ENCODE measurements at places on chromosomes 3 and 15.
A peak's percentile ranks its signal among the peaks of the same experiment; 100 is the strongest.

DNA sequence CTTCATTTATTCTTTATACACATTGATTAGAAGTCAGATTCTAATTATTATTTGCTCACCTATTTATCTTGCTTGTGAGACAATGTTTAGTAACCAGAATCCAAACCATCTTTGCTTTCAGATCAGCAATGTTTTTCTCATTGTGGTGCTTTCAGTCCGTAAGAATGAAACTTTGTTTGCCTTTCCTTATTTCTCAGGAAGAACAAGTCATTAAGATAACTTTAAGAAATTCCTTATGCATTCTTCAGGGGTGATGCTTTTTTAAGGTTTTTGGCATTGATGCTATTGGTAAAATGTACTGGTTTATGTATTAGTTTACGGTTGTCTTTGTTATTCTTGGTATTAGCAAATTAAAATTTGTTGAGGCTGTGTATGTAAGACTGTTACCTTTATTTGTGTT is 120.8 kb upstream of the POU1F1 start:
- DNase-seq = no peak

GRCh38 chr3:39166932-39167532 is 13.6 kb upstream of the CSRNP1 start:
- peak; percentile 31 for DNase-seq

- no peak for DNase-seq
These were observed 211.7 kb upstream of the ZPLD1 start for GRCh38 chr3:102223132-102223531.

GRCh38 chr3:20787005-20787404 is 601.0 kb upstream of the SGO1 start:
- no peak for DNase-seq

DNA sequence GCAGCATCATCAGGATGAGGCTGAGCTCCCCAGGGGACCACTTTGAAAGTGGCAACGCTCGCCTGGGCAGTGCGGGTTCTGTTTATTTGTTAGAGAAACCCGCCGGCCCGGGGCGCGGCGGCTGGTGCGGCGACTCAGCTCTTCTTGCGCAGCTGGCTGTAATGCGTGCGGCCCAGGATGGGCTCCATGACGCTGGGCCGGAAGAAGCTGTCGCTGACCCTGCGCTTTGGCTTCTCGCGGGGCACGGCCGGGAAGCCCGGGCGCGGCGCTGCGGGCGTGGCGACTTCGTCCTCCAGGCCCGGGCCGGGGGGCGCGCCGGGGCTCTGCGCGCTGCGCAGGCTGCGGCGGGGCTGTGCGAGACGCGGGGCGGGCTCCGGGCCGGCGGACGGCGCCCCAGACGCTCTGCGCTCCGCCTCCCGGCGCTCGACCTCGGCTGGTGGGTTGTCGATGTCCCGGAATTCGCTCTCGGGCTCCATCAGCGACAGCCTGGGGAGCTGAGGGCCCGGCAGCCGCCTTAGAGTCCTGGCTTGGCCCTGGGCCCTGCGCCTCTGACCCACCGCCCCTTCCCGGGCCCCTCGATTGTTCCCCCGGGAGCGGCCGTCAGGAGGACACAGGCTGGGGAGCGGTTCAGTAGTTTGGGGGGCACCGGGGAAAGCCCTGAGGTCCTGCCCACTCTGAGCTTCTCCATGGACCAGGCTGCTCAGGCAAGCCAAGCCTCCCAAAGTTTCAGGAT is 10.3 kb upstream of the KIF7 start:
- DNase-seq = peak; percentile 75

- no peak for DNase-seq
These were observed 11.0 kb downstream of the STARD5 start for GRCh38 chr15:81312790-81313543.

DNA sequence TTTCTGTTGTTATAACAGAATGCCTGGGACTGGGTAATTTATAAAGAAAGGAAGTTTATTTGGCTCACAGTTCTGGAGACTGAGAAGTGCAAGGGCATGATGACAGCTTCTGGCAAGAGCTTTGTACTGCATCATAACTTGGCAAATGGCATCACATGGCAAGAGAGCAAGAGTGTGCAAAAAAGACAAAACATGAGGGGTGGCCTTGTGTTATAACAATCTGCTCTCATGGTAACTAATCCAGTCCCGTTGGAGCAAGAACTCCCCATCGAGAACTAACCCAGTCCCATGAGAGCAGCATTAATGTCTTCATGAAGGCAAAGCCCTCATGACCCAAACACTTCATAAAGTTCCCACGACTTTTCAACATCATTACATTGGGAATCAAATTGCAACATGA is 23.2 kb downstream of the SCN11A start:
- no peak for DNase-seq

GRCh38 chr3:182632077-182632393 is 161.3 kb upstream of the ATP11B start:
- DNase-seq = no peak

- DNase-seq = no peak
These were observed 71.0 kb downstream of the TP63 start for GRCh38 chr3:189702066-189702646.

DNA sequence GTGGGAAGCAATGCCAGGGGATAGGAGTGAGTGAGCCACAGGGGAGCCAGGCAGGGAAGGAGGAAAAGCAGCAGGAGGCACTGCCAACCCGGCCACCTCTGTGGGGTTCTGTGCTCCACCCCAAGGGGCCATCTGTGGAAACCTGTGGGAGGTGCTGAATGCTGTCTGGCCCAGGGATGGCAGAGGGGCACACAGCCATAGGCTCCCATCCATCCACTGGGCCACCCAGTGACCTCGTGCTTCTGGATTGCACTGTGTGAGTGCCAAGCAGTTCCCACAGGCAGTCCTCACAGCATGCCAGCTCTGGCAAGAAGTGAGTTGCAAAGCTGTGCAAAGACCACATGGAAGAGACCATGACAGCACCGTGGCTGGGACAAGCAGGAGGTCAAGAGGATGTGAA is 27.5 kb downstream of the DNAJB8 start:
- no peak for DNase-seq

- DNase-seq = no peak
These were observed 80.3 kb upstream of the KCNMB2 start for GRCh38 chr3:178455946-178456345.

DNA sequence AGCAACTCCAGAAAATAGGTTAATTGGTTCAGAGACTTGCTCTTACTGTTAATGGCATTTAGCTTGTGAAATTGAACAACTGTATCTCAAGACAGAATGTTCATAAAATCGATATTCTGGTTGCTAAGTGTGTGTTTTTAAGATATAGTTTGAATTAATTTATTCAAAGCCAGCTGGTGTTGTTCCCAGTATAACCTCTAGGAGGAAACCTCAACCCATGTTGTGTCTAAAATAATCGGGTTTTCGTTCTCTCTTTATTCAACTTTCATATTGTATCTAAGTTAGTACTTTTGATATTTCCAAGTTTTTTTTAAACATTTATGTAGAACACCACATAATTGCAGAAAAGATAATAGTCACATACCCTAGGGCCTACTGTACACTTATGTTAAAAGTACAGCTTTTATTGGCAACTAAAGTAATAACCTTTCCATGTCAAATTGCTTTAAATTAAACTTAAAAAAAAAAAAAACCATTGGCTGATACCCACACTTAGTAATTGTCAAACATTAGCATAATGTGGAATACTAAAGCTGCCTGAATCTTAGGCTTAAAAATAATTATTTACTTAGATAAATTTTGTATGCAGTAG is 90.9 kb downstream of the SAMMSON start:
- DNase-seq = peak; percentile 14

DNA sequence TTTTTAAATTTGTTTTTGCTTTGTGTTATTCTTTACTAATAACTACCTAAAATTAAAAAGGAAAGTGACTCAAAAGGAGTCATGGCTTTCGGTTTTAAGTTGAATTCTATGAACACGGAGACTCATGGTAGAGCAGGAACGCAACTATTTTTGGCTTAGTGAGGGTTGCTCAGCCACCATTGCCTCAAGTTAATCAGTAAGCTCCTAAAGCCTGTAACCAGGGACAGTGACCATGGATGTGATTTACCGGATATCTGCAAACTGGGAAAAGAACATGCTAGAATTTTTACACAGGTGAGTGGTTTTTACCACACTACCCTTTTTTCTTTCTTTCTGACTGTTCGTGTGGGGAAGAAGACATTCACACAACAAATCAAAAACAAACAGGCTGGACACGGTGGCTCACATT is 11.8 kb downstream of the SLC12A8 start:
- no peak for DNase-seq

DNA sequence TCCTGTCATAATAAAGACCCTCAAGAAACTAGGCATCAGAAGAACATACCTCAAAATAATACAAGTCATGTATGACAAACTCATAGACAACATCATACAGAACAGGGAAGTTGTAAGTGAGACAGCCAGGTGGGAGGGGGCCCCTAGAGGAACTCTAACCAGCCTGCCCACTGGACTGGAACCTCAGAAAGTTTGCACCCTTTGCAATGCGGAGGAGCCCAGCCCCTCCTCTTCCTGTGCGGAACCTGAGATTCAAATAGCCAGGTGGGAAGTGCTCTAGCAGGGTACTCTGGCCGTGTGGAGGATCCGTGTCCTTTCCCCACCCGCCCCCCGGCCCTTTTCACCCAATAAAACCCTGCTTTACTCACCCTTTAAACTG is 387.0 kb upstream of the CBLB start:
- DNase-seq = peak; percentile 11

DNA sequence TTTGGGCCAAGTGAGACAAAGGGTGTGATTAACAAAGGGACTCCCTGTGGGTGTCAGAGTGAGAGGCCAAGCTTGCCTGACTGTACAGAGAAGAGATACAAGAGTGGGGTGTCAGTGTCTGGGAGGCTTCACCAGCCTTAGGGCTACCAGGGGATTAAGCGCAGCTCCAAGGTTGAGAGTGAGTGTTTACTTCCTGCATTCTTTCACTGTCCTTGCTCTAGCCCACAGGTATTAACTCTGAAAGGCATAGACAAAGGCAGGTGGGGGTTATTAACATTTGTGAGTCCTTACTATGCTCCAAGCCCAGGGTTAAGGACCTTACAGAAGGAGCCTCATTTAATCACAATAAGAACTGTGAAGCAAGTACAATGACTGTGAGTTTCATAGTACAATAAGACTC is 107.6 kb downstream of the IL20RB start:
- DNase-seq = no peak
